Fibroblast of skin of scalp (primary cell): ENCODE measurements at places on chromosomes 7 and 10.
A peak's percentile ranks its signal among the peaks of the same experiment; 100 is the strongest.

GRCh38 chr7:102284891-102285539 is 1.7 kb upstream of the SH2B2 start:
- DNase-seq, result no peak

DNA sequence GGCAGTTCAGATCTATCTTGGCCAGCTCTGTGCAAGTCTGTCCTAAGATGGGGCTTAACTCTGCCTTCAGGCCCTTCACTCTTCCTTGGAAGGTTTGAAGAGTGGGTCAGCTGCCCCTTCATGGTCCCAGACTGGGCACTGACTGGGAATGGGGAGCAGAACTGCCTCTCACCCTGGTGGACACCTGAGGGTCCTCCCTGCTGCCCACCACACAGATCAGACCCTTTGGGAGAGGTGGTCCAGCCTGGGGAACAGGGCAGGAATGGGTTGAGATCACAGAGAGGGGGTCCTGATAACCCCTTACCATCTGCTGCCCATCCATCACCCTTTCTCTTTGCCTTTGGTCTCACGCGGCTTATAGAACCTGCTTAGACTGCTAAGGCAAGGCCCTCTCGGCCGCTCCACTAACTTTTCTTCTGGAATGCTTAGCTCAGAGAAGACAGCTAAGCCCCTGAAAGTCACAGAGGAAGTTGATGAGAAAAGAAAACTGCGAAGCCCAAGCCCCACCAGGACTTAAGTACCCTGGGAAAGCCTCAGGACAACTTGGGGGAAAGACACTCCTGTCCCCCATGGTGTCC is 402 bp upstream of the CDHR1 start:
- DNase-seq, result no peak

DNA sequence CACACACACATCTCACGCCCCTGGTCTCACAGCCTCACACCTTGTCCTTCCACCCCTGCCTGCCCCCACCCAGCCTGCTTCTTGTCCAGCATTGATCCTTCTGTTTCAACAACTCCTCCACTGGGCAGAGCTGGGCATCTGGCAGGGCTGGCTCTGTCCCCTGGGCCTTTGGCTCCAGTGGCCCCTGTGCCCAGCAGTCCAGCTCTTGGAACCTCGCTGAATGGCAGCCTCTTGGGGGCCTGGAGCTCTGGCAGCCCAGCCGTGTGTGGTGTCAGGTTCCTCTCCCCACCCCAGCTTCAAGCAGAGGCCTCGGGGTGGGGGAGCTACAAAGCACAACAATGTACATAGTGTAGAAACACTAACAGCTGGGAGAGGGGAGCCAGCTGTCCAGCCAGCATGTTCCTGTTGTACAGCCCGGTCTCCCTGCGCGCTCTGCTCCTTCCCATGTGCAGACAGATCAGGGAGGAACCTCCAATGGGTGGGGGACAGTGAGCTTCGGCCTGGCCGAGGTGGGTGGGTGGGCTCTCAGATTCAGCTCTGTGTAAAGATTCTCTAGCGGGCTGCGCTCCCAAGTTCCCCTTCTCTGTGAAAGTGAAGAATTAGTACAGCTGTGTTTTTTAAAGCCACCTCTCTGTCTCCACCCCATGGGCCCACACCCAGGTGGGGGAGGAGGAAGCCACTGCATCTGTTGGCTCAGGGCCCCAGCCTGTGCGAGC is 19.4 kb downstream of the ZMIZ2 start:
- peak; percentile 59 for DNase-seq

- no peak for DNase-seq
These were observed 73.1 kb upstream of the RPA3 start for GRCh38 chr7:7791523-7791922.

DNA sequence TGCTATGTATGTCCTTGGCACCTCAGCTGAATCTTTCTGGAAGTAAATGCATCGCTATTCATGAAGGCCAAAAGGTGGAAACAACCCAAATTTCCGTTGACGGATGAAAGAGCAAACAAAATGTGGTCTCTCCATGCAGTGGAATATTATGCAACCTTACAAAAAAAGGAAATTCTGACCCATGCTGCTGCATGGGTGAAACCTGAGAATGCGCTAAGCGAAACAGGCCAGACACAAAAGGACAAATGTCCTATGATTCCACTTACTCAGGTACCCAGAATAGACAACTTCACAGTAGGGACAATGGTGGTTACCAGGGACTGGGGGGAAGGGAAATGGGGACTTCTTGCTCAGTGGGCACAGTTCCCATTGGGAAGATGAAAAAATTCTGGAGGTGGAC is 158.8 kb downstream of the CAMK1D start:
- no peak for DNase-seq

GRCh38 chr10:34739915-34740314 is 75.2 kb downstream of the PARD3 start:
- DNase-seq, result peak; percentile 57

DNA sequence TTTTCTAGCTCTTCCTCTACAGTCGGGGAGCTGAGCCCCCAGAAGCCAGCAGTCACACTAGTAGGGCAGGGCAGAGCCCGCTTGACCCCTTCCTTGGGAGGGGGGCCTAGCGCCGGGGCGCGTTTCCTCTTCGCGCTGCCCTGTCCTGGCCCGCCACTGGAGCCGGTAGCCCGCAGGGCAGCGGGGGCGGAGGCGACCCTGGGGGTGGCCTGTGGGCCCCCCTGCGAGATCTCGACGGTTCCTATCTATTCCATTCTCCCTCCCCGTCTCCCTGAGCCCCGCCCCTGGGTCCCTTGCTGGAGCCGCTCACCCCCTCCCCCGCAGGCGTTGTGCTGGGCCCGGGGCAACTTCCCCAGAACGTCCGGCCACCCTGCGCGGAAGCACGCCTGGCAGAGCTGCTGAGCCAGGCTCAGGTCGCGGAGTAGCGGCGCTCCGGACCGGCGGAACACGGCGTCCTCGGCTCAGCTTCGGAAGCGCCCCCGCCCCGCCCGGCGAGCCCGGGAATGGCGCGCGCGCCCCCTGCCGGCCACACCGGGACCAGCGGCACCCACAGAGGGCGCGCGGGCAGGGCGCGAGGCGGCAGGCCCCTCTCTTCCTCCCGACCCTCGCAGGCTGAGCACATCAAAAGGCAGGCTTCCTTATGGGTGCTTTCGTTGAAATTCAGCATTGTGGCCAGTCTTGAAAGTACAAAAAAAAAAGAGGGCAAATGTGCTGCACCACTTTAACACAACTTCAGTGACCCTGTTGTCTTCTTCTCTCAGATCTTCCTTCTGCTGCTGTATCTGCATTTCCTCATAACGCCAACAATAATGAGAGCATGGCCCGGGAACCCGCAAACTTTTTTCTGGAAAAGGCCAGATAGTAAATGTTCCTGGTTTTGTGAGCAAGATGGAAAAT is 327.6 kb downstream of the TNS3 start:
- DNase-seq, result peak; percentile 68

DNA sequence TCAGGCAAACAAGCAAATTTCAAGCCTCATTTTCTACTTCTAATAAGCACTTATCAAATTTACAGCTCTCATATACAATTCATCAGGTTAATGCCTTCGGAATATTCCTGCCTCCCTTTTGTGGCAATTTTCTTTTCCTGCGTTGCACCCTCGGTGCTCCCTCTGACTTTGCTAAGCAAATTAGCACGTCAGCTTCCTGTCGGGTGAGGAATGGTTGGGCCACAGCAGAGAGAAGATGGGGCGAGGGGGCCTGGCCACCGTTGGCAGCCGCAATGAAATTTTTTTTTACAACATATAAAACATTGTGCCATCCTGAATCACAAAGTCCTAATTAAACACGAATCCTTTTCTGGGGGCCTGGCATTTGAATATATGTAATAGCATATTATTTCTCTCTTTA is 28.1 kb downstream of the ELFN1 start:
- no peak for DNase-seq

DNA sequence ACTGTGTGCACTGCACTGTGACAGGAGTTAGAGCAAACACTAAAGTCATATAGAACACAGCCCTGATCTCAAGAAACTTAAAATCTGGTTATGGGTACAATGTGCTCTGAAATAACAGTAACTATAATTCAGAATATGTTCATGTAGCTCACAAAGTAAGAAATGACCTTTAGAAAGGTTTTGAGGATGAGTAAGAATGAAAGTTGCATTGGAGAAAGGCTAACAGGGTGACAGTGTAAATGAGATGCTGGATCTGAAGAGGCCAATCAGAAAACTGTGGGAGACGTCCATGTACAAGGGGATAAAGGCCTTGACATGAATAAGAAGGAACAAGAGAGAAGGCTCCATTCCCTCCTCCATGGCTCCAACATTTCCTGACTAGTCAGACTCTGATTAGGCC is 124.7 kb downstream of the GRM3 start:
- no peak for DNase-seq

DNA sequence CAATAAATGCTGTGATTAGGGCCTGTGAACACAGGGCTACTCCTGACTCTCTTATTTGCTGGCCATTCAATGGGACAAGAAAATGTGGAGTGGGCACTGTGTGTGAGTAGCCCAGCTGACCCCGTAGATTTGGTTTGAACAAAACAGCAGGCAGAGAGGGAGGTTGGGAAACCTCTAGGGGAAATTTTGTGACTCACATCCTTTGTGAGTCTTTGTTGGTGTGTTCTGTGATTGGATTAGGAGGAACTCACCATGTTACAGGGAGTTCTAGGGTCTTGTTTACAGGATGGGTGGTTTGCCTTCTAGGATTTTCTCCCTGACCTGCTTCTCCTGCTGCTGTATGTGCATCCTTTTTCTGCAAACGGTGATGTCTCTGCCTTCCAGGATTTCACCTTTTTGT is 128.3 kb upstream of the MKI67 start:
- DNase-seq, result no peak

DNA sequence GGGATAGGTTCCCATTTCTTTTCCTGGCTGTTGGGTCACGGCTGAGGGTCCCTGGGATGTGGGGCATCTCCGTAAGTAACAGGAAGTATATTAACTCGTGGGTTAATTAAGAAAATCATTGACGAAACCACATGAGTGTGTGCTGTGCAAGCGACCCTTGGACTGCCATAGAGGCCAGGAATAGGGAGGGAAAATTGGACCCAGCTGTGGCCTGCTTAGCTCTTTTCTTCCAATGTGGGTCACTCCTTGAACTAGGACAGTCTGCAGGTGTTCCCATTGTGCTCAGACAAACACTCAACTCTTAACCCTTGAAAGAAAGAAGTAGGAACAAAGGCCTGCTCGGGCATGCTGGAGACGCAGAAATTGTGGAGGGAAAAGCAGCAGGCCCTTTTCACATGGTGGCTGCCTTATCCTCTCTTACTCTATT is 25.6 kb upstream of the PLEKHA1 start:
- DNase-seq, result no peak

DNA sequence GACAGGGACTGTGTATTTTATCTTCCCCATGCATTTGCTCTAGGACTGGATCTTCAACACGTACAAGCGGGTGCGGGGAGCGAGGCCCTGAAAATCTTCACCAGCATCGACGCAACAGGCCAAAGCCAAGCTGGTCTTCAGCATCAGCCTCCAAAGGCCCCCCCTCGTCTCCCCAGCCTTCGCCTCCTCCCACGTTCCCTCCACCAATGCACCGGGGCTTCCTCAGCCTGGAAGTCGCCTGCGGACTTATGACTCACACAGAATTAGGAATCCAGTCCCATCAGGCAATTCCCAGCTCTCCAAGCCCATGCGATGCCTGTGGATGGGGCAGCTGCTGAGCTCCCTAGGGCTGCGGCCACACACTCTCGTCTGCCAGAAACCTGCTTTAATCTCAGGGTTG is 36.3 kb upstream of the RNF32 start:
- peak; percentile 12 for DNase-seq

DNA sequence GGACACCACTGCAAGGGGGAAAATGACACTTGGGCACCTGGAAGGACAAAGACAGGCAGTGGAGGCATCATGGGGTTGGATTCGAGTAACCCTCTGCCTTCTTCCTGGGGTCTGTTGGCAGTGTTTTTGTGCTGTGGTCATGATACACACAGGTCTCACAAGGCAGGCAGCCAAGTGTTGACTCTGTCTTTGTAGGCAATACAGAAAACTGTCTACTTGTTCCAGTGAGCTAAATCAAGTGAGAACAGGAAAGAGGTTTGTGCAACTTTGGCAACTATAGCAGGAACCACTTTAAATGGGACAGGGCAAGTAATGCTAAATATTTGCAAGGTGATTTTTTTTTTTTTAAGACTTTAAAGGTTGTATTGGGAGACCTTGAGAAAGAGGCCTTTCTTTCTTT is 578.6 kb upstream of the GALNT17 start:
- DNase-seq, result no peak

- no peak for DNase-seq
These were observed 234.9 kb downstream of the PARD3 start for GRCh38 chr10:34580214-34580613.

DNA sequence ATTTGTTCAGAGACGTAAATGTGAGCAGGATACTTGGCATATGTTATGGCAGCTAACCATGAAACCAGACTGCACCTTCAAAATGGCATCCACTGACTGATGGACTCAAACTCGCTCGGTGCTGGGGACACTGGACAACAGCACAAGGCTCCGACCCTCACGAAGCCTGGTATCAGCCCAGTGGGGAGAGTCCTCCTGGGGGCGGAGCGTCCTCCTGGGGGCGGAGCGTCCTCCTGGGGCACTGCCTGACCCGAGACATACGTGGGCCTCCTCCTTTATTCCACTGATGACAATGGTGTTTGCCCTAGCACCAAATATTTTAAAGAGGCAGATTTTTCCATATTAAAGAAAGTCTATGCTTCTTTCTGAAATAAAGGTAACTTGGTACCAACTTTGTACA is 39.5 kb downstream of the ESYT2 start:
- no peak for DNase-seq
